ENCODE measurements at places on chromosomes 11 and 22.

- no peak for DNase-seq
Observed at GRCh38 chr22:38412435-38413084, 42.4 kb downstream of the KCNJ4 start.

- no peak for DNase-seq
Observed at GRCh38 chr11:35332524-35332923, 86.8 kb downstream of the SLC1A2 start.

- no peak for DNase-seq
Observed at GRCh38 chr11:95108159-95108611, 18.5 kb downstream of the ENDOD1 start.

GRCh38 chr22:24176630-24177029 lies 4.7 kb upstream of the SUSD2 start:
- DNase-seq, result no peak

DNA sequence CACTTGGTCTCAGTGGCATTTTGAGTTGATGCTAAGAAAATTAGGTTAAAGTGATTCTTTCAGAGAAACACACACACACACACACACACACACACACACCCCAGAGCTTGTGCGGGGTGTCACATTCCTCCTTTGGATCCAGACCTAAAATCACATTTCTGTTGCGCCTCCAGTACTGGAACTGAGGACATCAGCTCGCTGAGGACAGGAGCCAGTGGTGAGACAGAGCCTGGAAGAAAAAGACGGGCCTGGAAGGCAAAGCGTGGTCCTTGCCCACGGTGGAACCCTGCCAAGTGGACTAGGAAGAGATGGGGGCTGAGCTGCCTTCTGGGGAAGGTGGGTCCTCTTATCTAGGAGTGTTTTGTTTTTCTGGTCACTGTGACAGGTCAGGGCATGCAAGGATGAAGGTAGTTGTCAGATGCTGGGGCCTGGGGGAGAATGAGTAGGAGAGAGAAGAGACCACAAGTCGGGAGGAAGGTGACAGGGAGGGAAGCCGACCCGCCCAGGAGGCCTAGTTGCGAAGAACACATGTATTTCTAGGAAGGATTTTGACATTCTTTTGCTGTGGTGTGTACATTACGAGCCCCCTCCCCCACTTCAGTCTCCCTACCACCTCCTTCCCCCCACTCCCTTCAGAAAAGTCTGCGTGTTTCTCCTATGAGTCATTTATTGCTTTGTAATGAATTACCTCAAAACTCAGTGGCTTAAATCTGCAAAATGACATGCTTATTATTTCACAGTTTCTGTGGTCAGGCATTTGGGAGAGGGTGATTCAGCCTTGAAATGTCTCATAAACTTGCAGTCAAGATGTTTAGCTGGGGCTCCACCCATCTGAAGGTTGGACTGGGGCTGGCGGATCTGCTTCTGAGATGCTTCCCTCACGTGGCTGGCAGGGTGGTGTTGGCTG lies 4.8 kb upstream of the ELFN2 start:
- DNase-seq, result no peak

GRCh38 chr11:34233215-34233614 lies 124.6 kb downstream of the ABTB2 start:
- peak; percentile 10 for DNase-seq

DNA sequence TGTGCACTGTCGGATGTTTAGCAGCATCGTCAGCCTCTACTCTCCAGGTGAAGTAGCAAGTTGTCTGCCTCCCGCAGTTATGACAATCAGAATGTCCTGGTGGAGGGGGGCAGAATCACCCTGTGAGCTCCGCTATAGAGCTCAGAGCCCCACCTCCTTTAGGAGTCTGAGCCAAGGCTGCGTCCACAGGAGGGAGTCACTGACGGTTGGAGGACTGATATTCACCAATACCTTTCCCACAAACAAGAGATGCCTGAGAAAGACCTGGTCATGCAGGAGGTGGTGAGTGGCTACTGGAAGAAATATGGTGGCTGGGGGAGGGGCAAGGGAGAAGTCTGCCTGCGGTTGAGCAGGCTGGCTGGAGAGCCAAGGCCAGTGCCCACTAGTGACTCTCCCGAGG lies 41.7 kb upstream of the ADA2 start:
- no peak for DNase-seq

All from right forelimb (tissue), 1 donor.